ENCODE measurements at places on chromosomes 5 and 9. TPM values are rescaled to one million over a fixed set of nuclear protein-coding genes. Genes with fewer than 3 reads are reported as not detected.

- no peak for DNase-seq
Observed at GRCh38 chr5:152092580-152092979, 167.9 kb upstream of the GLRA1 start.

GRCh38 chr5:120527251-120527650 lies 63.2 kb downstream of the PRR16 start:
- no peak for DNase-seq

GRCh38 chr9:135980926-135981630 lies 19.9 kb upstream of the UBAC1 start:
- no peak for DNase-seq

GRCh38 chr9:122080986-122081385 lies 12.1 kb downstream of the TTLL11 start:
- no peak for DNase-seq

GRCh38 chr5:74139589-74139988 lies 500.9 kb downstream of the ENC1 start:
- no peak for DNase-seq

GRCh38 chr5:160679567-160680309 lies 172.3 kb downstream of the ATP10B start:
- no peak for DNase-seq

SLC23A1 gene
- total RNA-seq, result 0.40 TPM

PCDHB15 gene
- 0.07 TPM for total RNA-seq

UBLCP1 gene
- total RNA-seq, result 21.6 TPM
